Left ventricle myocardium superior (tissue), 1 donor: ENCODE measurements at places on chromosomes 6 and 20. TPM values are rescaled to one million over a fixed set of nuclear protein-coding genes. Genes with fewer than 3 reads are reported as not detected.

GRCh38 chr6:35439308-35439707 lies 12.8 kb upstream of the FANCE start:
- no peak for DNase-seq

- no peak for DNase-seq
Observed at GRCh38 chr6:4474810-4475209, 301.4 kb upstream of the CDYL start.

GRCh38 chr6:54377776-54378175 lies 69.5 kb downstream of the TINAG start:
- DNase-seq = no peak

DNA sequence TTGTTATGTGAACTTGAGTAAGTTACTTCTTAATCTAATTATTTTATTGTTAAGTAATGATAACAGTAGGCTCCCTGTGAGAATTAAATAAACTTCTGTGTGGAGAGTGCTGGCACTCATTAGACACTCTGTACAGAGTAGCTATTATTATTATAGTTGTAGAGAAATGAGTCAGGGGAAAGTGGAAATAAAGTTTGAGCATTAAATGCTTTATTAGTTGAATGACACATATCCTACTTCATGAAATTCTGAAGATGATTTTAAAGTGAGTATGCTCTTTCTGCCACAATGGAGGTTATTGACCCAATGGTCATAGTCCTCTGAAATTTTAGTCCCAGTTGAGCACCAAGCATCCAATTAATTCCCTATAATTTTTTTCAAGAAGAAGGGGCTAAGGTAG lies 5.9 kb downstream of the ECI2 start:
- no peak for DNase-seq

The EYS gene
- total RNA-seq = not detected

The TCP11 gene
- not detected for total RNA-seq
